ENCODE measurements at places on chromosomes 2 and 18.
A peak's percentile ranks its signal among the peaks of the same experiment; 100 is the strongest.

- DNase-seq = no peak
Observed at GRCh38 chr2:81276595-81276994, 972.0 kb upstream of the LRRTM1 start.

DNA sequence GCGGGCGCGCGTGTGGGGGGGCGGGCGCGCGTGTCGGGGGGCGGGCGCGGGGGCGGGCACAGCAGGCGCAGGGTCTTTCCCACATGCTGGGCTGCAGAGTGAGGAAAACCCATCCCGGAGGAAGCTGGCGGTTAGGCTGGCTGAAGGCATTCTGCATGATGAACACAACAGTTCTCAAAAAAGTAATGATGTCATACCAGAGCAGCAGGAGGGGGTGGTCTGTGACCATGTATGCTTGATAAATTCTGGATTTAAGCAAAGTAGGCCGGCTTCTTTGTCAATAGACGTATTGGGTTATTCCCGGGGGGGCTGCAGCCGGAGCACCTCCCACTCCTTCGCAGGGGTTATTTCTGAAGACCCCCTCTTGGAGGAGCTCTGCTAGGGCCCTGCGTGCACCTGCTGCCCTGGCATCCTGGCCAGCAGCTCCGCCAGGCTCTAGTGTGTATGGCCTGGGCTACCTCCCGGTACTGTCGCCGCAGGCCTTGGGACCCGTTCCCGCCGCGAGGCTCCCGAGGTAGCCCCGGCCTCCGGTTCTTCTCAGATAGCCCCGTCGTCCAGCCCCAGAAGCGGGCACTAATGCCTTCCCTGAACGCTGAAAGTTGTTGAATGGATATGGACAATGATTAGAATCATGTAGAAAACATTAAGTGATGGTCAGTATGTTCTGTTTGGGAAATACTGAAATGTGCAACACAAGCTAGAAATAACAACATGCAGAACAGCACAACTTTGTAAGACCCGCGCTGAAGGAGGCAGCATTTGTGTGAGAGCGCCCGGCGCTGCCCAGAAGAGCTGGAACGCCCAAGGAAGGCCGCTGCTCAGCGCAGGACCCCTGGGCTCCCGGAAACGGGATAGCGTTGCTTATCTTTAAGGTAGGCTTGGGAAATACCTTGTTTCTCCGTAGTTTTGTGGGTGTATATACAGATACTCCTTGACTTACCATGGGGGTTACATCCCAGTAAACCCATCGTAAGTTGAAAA lies 101.4 kb upstream of the RAB6C start:
- DNase-seq = no peak

- no peak for DNase-seq
Observed at GRCh38 chr2:62152000-62152399, 43.9 kb upstream of the B3GNT2 start.

- DNase-seq = peak; percentile 65
Observed at GRCh38 chr2:197615016-197615652, 60.3 kb downstream of the RFTN2 start.

- DNase-seq = no peak
Observed at GRCh38 chr2:36662638-36663037, 33.9 kb upstream of the VIT start.

DNA sequence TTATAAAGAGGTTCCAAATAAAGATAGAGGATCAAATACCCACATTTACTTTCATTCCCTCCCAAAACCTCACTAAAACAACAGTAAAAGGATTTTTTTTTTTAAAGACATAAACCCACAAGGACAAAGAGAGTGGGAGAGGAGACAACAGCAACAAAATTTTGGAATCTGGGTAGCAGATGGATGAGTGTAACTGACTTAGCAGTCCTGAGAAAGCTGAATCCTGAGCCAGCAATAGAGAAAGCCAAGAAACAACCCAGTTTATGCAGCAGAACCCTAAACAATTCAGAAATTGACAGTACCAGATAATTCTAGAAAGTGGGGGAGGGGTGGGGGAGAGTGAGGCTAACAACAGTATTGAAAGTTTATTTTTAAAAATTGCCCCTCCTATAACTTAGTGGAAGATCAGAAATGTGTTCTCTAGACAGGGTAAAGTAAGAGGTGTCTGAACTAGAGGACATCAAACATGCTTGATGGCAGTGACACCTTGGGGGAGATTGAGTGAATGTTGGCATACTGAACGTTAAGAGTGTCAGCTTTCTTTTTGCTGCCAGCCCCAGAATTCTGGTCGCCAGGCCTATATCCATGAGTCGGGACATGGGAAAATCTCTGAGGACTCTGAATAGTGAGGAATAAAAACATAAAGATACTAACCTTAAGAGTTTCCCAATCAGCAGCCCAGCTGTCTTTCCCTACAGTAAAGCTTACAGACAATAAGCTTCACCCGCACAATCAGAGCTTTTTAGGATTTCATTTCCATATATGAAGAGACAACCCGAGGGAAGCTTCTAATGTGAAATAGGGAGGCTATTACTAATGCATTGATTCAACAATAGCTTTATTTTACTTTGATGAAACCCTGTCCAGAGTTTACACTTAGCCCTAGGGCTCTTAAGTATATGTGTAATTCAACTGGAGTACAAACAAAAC lies 128.0 kb upstream of the ALPP start:
- no peak for DNase-seq

DNA sequence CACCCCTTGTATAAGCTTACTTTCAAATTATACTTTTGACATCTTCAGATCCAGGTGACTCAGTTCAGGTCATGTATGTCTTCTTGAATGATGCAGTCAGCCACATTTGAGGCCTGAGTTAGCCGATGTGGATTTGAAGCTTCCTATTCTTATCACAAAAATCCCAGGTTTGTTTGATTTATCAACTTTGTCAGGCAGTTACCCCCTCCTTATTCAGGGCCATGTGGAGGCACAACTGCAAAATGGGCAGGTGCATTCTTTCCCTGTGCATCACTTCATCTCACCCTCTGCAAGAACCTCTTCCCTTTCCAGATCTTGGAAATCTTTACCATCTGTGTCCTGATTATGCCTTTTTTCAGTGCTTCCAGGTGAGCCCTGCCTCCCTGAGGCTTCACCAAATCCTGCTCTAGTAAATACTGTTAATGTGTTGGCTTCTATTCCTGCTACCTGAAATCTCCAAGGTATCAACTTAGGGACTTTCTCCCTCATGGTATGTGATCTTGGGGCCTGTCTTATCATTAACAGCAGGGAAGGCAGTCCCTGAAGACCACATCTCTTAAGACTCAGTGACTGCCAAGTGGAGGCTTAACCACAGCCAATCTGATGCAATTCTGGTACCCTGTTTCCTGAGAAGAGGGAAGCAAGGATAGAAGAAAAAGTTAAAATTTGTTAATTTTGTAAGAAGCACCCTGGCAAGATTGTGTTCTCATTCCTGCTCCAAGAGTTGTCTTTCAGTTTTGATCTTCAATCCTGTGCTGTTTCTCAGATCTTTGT lies 9.4 kb upstream of the ARHGAP28 start:
- DNase-seq = no peak

DNA sequence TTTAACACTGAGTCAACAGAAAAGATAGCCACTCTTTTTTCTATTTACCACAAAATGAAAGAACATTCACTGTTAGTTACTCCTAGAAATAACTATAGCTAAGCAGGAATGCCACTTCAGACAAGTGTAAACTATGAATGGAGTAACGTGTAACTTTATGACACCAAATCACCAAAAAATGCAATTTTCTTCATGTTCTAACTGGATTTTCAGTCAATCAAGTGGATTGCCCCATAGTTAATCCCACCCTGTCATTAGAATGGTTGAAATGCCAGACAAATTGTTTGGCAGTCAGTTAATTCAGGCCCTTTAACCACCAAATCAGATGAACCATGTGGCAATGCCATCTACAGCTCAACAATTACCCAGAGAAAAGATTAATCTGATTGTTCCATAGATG lies 9.9 kb downstream of the EPHA4 start:
- no peak for DNase-seq

GRCh38 chr2:199572571-199572970 lies 114.8 kb upstream of the SATB2 start:
- no peak for DNase-seq

DNA sequence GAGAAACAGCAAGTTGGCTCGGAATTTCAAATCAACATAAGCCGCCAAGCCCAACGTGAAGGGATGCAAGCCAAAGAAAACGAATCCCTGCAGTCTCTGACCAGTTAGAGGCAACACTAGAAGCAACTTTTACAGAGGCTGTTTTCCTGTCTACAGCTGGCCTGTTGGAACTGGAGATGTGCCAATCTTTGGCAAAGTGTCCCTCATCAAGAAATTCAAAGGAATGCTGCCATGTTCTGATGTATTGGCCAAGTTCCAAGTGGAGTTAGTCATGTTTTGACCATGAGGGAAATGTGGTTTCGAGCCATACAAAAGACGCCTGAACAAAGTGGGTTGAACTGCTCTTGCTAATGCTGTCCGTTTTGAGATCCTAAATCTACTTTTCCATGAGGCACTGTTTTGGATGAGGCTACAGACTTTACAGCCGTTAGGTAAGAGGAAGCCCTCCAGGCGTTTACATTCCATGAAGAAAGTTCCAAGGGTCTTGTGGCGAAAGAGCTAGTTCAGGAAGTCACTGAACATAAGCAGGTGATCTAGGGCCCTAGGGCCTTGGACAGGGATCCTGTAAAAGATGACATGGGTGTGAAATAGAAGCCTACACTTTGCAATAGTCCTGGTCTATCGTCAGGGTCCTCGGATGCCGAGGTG lies 140.7 kb upstream of the PXDN start:
- DNase-seq = no peak

DNA sequence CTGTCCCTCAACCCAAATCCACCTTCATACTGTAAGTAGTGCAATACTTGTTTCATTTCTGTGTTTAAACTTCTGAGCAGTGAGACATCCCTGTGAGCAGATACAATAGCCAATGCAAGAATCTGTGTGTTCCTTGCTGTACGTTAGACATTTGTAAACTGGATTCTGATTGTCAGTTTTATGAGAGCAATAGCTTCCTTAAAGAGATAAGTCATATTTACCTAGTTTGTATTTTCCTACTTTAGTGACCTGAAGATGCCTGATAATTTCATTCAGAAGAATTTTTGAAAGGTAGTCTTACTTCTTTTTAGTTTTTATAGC lies 90.7 kb downstream of the DPP4 start:
- no peak for DNase-seq

GRCh38 chr2:196234672-196235071 lies 63.3 kb upstream of the STK17B start:
- DNase-seq = no peak
